ENCODE measurements at places on chromosomes 4 and X.

DNA sequence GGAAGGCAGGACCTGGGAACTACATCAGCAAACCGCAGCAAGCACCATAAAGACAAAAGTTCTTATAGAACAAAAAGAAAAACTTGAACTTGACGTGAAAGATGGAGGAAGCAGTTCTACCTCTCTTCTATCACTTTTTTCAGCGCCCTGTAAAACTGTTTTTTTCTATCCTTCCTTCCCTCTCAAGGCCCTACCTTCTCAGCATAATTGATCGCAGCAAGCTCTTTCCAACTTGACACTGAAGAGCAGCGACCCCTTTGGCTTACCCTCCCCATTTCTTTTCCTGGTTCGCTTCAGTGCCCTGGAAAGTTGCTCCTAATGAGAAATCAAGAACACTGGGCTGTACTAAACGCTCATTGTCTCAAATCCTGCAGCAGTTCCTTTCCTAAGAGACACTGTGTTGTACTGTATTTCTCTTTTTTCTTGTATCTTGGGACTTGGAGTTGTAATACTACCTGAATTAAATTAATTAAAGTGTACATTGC, 150.6 kb upstream of the SLC4A4 start:
- DNase-seq = no peak

- no peak for DNase-seq
Measured at GRCh38 chr4:142801966-142802365, 44.1 kb downstream of the INPP4B start.

DNA sequence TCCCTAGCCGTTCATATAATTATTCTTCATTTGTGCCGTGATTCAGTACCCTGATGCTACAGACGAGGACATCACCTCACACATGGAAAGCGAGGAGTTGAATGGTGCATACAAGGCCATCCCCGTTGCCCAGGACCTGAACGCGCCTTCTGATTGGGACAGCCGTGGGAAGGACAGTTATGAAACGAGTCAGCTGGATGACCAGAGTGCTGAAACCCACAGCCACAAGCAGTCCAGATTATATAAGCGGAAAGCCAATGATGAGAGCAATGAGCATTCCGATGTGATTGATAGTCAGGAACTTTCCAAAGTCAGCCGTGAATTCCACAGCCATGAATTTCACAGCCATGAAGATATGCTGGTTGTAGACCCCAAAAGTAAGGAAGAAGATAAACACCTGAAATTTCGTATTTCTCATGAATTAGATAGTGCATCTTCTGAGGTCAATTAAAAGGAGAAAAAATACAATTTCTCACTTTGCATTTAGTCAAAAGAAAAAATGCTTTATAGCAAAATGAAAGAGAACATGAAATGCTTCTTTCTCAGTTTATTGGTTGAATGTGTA, 7.0 kb downstream of the SPP1 start:
- DNase-seq = no peak

DNA sequence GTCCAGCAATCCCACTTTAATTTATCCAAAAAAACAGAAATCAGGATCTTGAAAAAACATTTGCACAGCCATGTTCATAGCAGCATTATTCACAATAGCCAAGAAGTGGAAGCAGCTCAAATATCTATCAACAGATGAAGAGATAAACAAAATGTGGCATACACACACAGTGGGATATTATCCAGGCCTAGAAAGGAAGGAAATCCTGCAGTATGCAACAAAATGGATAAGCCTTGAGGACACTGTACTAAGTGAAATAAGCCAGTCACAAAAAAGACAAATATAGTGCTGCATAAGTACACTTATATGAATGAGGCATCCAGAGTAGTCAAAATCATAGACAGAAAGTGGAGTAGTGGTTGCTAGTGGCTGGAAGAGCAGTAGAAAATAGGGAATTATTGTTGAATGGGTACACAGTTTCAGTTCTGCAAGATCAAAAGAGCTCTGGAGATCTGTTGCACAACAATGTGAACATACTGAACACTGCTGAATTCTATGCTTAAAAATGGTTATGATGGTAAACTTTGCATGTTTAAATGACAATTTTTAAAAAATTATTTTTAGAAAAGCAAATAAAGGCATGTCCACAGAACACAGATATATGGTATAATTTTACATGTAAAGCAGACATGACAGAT, 25.6 kb downstream of the CHM start:
- no peak for DNase-seq

GRCh38 chr4:75229806-75230570, 284.2 kb downstream of the RCHY1 start:
- no peak for DNase-seq

GRCh38 chrX:13966071-13966792, 63.5 kb downstream of the GEMIN8 start:
- DNase-seq = no peak

DNA sequence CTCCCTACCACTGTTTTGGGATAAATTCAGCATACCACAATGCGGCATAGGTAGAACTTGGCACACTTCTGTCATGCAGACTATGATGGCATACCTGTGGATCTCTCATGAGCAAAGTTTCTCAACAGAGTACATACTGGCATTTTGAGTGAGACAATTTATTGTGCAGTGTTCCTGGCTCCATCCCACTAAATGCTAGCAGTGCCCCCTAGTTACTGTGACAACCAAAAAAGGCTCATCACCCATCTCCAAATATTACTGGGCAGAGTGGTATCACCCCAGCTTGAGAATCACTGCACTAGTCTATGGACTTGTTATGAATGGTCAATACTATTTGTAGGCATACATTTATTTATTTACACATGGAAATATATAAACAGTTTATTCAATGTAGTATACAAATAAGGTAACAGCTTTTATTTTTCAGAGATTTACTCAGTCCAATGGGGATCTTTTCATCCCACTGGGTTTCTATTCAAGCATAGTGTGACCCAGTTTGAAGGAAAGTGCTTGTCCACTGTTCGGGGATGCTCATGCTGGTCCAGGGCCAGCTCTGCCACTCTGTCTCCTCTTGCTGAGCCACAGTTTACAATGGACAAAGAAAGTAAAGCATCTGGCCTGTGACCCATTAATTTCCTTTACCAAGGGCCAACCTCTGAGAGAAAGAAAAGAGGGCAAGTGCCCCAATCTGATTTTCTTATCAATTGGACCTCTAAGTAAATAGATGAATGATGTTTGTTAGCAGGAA, 81.0 kb upstream of the IL2 start:
- DNase-seq = no peak
